ENCODE measurements at places on chromosomes 5 and 9.

DNA sequence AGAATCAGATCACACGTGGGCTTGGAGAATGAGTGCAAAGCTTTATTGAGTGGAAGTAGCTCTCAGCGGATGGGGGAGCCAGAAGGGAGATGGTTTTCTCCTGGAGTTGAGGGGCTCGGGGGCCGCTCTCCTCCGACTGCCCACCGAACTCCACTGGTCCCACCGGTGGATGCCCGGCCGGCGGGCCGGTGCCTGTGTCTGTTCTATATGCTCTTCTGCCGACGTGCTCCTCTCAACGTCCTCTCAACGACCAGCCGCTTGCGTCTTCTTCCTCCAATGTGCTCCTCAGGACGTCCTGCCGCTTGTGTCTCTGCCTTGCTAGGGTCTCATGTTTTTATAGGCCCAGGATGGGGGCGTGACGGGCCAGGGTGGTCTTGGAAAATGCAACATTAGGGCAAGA, 161.9 kb downstream of the MUSK start:
- no peak for DNase-seq

DNA sequence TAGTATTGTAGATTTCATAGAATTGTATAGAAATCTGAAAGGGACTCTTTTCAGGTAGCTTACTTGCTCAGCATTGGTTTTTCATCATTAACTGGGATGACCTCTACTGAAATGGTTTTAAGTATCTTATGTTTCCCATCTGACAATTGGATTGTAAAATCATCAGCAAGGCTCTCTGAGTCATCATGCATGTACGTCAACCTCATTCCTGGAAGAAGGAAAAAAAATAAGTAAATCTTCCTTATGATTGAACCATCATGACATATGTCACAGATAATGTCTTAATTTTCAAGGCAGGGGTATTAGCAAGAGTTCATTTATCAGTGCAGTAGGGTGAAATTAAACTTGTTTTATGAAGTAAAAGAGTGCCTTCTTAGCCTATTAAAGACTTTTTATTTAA, 74.9 kb upstream of the CER1 start:
- DNase-seq = no peak

- DNase-seq = no peak
These were observed 85.2 kb downstream of the CYFIP2 start for GRCh38 chr5:157350939-157351801.

- DNase-seq = peak; percentile 81
These were observed 26.5 kb downstream of the ANKRD33B start for GRCh38 chr5:10590226-10590999.

DNA sequence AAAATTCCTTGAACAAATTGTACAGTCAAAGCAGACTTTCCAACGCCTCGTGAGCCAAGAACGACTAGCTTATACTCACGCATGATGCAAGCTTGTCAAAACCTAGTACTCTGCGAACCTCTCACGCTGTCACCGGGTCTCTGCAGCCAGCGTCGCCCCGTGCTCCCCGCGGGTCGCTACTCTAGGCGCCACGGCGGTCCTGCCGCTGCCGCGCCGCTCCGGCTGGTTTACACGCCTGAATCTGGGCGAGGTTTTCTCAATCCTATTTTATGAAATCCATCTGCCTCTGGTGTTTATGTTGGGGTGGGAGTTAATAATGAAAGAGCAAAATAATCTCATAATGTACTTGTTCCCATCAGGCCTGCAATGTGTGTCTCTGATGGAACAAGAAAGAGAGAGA, 90.9 kb downstream of the SV2C start:
- no peak for DNase-seq

GRCh38 chr5:35587419-35587818, 30.2 kb upstream of the SPEF2 start:
- no peak for DNase-seq

DNA sequence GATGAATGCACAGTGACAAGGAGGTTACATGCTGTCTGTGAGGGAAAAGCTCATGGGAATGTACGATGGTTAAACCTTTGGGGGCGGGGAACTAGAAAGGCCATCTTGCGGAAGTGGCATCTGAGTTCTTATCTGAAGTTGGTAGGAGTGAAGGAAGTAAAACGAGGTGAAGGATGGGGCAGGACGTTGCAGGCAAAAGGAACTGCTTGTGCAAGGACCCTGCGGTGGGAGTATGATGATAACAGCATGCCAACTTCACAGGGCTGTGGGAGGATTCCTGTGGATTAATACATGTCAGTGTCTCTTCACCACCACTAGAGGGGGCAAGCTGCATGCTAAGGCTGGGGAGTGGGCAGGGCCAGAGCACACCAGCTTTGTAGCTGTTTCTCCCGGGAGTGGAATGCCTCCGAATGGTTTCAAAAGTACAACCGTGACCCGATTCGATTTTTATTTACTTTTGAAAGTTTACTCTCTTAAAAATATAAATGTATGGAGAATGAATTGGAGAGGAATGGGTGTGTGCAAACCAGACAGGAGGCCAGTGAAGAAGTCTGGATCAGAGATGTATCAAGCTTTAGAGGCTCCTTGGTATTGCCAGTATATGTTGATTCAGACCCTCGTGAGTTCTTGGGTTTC, 62.5 kb downstream of the CYFIP2 start:
- DNase-seq = peak; percentile 91

GRCh38 chr5:112339761-112340160, 79.3 kb downstream of the EPB41L4A start:
- no peak for DNase-seq

- DNase-seq = peak; percentile 37
These were observed 98.7 kb downstream of the RAPGEF6 start for GRCh38 chr5:131536211-131536826.
